ENCODE measurements at places on chromosomes 7 and 10.
A peak's percentile ranks its signal among the peaks of the same experiment; 100 is the strongest.

DNA sequence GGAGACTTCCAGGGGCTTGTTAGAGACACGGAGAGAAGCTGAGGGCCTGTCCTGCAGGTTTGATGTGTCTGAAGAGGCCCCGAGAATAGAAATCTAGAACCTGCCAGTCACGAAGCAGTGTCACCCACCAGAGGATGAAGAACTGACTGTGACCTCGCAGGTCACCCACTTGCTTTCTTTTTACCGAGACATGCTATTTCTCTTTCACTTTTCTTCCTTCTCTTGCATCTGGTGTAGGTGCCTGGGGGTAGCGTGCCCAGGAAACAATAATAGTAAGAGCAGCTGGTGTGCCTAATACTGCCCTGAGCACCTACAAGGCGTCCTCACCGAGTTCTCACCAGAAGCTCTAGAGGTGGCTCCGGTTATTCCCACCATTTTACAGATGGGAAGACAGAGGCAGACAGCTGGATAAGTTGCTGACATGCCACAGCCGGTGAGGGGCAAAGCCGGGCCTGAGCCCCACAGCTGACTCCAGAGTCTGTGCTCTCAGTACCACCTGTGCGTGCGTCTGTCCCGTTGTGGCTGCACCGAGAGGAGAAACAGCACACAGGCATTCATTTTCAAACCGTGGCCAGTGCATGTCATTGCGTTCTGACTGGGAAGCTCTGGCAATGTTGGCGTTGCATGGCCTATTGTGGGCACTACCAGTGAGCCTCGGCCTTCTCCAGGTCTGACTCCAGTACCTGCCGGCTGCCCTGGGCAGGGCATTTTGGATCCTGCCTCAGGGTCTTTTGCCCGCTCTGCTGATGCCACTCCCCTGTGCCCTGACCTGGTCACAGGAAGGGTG is 7.8 kb downstream of the CHST3 start:
- no peak for DNase-seq

DNA sequence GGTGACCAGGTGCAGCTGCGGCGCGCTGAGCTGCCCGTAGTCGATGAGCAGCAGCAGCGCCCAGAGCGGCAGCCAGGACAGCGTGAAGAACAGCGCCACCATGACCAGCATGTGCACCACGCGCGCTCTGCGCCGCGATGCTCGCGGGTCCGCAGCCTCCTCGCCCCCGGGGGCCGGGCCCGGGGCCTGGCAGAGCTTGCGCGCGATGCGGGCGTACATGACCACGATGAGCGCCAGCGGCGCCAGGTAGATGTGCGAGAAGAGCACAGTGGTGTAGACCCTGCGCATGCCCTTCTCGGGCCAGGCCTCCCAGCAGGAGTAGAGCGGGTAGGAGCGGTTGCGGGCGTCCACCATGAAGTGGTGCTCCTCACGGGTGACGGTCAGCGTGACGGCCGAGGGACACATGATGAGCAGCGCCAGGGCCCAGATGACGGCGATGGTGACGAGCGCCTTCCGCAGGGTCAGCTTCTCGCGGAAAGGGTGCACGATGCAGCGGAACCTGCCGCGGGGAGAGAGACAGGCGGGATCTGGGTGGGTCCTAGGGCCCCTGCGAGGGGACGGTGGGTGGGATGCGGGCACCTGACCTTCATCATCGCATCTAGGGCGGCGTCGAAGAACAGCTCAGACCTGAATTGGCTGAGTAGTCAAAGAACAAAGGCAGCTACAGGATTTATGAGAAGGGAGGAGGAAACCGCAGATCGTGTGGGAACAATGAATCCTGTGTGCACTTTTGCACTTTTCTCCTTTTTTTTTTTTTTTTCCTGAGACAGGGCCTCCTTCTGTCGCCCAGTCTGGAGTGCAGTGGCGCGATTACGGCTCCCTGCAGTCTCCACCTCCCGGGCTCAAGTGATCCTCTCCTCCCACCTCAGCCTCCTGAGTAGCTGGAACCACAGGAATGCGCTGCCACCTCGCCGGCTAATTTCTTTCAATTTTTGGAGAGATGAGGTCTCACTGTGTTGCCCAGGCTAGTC is 22.4 kb upstream of the PPA1 start:
- no peak for DNase-seq

- DNase-seq, result no peak
Observed at GRCh38 chr7:16271990-16272665, 149.2 kb downstream of the CRPPA start.

- no peak for DNase-seq
Observed at GRCh38 chr10:70753841-70754621, 31.1 kb downstream of the TBATA start.

- DNase-seq, result no peak
Observed at GRCh38 chr10:62182595-62182994, 86.0 kb downstream of the RTKN2 start.

- no peak for DNase-seq
Observed at GRCh38 chr7:19090526-19090925, 26.9 kb downstream of the TWIST1 start.

DNA sequence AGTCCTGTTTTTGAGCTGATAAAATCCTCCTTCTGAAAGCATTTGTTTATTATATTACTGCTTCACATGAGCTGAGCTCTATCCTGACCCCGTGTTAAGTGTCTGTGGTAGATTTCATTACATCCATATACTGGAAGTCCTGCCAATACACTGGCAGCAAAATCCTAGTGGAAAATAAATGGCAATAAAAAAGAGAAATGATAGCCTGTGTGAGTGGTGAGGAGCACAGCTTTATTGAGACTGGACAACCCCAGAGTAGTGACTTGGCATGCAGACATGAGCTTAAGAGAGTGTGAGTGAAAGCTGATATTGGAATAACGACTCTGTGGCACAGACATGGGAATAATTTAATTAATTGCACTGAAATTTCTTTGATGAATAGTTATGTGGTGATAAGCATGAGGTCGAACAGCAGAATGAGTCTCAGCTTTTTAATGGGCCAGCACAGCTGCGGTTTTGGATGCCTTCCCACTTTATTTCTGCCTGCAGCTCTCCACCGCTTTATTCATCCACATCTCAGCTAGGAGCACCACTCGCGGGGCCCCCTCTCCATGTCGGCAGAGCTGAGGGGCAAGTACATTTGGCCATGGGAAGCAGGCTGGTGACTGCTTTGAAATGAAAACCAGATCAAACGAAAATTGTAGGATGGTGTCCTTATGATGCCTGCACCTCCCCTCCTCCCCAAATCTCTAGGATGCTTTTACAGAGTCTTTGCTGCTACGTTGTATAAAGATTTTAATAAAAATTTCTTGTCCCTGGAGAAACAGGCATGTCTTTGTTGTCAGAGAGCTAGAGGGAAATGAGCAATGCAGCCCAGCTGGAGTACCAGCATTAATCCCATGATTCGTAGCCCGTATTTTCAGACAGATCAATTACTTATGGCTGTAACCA is 494.3 kb downstream of the AUTS2 start:
- no peak for DNase-seq

DNA sequence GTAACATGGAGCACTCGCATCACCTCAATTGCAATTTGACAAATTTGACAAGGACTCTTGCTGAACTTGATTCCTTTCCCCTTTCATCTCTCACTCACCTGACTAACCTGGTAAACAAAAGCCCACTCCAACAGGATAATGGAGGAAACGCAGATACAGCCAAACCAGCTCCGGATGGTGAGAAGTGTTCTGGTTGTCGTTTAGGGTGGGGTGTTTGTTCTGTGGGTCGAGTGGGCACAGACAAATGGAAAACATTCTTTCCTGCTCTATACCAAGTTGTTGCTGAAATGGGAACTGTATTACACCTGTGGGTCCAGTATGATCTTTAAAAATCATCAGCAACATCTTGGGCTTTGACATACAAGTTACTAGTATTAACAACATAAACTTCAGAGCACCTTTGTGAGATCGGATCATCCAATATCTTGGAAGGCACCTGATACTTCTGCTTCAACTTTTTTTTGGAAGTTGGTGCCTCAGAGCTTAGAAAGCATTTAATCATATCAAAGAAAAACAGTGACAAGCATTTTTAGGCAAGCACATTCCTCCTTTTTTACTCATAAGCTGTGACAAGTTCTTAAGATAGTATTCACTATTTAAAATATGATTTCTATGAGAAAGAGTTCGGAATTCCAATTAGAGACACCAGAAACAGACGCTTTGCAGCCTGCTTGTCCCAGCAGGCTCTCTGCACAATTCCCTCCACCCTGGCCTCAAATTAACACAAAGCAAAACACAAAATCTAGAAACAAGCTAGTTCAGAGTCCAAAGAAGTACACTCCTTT is 58.1 kb downstream of the CCDC186 start:
- no peak for DNase-seq

- no peak for DNase-seq
Observed at GRCh38 chr10:80506836-80507487, 30.7 kb upstream of the SH2D4B start.

DNA sequence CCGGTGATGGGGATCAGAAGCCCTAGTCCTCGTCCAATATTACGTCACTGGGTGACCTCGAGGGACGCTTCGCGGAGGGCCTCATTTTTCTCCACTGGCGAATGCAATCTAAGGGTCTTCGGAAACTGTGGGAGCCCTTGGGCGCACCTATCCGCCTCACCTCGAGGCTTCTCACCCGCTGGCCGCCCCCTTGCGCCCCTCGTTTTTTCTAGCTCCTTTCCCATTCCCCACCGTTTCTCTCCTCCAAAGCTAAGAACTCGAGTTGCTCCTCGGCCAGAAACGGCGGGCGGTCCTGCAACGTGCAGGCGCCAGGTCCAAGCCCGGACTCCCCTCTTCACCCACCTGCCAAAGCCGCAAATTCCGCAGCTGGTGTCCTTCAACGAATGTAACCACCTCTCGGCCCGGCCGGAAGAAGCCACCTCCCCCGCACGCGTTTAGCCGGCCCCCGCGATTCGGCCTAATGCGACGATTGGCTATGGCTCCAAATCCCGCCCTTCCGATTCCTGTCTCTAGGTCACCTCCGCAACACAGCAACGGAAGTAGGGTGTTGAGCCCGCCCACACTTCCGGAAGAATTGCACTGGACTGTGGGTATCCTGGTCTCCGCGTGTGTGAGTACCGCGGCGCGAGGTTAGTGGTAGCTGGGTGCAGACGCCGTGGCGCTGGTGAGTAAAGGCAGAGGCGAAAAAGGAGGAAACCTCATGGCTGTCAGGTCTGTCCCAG is at the start of the genes ATP5MK and PDCD11:
TSS of gene ATP5MK (minus strand) at position 409 of the 722 bp plus-strand sequence. CDS start 4,018 bp downstream, outside the sequence.
TSS of gene PDCD11 (plus strand) at position 560 of the 722 bp plus-strand sequence. CDS start 1,801 bp downstream, outside the sequence.
- DNase-seq, result peak; percentile 94

DNA sequence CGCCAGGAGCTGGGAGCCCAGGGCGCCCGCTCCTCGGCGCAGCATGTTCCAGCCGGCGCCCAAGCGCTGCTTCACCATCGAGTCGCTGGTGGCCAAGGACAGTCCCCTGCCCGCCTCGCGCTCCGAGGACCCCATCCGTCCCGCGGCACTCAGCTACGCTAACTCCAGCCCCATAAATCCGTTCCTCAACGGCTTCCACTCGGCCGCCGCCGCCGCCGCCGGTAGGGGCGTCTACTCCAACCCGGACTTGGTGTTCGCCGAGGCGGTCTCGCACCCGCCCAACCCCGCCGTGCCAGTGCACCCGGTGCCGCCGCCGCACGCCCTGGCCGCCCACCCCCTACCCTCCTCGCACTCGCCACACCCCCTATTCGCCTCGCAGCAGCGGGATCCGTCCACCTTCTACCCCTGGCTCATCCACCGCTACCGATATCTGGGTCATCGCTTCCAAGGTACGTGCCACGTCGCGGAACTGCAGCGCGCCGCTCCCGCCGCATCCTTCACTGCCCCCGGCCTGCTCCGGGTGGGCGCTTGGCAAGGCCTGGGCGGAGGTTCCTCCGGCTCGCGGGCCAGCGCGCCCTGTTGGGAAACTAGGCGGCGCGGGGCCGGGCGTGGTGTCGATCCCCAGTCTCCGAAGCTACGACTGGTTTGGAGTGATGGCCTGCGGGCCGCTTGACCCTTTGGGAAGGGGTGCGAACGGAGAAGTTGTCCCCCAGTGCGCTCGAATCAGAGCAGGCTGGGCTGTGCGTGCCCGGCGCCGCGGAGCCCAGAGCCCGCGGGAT is 868 bp downstream of the EMX2 start:
- DNase-seq, result no peak

DNA sequence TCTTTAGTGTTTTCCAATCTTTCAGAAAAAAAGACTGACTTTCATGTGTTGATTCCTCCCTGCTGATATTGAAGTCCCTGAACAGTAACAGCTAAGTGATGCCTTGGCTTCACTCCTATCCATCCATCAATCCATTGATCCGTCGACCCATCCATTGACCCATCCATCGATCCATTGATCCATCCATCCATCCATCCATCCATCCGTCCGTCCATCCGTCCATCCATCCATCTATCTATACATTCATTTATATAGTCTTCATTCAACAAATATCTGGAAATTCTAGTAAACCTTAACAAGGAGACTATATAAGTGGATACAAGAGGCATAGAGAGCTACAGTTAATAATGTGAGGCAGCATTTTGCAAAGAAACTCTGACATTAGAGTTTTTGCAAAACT is 21.6 kb upstream of the LAMB1 start:
- no peak for DNase-seq

GRCh38 chr7:131235489-131236317 is 92.0 kb upstream of the MKLN1 start:
- peak; percentile 93 for DNase-seq

DNA sequence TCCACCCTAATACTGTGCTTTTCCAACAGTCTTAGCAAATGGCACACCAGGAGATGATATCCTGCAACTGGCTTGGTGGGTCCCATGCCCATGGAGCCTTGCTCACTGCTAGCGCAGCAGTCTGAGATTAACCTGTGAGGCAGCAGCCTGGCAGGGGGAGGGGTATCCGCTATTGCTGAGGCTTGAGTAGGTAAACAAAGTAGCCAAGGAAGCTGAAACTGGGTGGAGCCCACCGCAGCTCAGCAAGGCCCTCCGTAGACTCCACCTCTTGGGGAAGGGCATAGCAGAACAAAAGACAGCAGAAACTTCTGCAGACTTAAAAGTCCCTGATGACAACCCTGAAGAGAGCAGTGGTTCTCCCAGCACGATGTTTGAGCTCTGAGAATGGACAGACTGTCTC is 399.0 kb downstream of the CCSER2 start:
- DNase-seq, result no peak

DNA sequence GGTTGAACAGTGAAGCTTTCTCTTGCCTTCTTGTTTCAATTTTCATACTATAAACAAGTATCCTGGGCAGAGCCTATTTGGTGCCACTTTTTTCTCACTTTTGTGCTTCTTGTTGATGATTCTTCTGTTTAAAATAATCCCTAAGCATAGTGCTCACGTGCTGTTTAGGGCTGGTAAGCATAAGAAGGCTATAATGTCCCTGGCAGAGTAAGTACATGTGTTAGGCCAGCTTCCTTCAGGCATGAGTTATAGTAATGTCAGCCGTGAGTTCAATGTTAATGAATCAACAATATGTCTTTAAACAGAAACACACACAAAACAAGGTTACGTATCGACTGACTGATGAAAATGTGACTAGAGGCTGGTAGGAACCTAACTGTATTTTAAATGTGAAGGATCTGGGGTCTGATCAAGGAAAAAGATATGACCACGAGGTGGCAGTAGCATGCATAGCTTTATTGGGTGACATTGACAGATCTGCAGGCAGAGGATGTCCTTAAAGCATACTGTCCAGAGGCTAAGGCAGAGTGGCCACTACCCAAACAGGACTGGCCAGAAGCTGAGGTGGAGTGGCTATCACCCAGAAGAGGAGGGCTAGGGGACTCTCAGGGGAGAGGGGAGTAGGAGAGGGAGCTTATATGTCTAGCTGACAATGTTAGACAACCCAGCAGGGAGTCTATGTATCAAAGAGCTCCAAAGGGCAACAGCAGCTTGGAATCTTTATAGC is 113.7 kb downstream of the BRAF start:
- DNase-seq, result peak; percentile 36

- DNase-seq, result no peak
Observed at GRCh38 chr7:21550821-21551531, 8.1 kb downstream of the DNAH11 start.

- DNase-seq, result no peak
Observed at GRCh38 chr7:69692611-69693010, 94.3 kb downstream of the AUTS2 start.
